ENCODE measurements at places on chromosomes 1 and 21.

DNA sequence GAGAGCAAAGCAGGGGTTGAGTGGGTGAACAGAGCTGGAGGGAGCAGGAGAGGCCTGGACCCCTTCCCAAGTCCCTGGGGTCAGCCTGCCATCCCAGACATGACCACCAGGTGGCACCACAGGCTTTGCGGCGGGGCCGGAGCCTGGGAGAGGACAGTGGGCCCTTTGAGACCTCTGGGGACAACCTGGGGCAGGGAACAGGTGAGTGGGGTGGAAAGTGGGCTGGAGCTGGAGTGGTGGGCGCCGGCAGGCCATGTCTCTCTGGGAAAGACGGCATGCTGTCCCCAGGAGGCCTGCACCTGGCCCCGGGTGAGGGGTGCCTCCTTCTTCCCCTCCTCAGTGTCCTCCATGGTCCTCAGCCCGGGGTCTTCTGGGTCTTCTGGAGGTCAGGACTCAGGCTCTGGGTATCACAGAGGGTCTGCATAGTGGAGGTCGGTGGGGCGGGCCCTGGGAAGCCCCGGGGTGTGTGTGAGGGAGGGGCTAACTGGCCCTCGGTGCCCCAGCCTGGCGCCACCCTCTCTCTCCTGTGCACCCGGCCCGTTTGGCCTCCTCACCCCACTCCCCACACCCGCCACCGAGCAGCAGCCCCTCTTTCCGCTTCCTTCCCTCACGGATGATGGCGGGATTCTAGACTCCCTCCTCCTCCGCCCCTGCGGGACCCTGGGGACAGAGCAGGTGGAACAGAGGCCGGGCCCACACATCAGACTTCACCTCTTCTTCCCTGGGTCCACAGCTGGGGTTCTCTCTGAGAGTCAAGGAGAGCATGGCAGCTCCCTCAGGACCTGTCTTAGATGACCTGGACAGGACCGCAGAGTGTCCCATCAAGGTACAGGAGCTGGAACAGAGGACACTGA is 28.5 kb upstream of the PKP1 start:
- DNase-seq, result peak; percentile 13

DNA sequence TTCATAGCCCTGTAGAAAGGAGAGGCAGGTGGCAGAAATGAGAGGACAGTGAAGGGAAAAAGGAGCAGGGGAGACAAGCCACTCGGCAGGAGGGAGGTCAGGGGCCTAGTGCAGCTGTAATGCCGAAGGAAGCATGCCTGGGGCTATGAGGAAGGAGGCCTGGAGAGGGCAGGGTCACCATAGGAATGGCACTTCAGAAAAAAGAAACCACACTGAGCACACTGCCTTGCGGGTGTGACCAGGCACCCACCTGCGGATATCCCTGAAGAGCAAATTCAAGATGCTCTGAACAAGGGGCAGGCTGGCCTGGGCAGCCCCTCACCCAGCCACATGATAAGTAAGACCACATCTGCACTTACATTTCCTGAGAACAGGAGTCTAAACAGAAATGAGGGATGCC is 104.7 kb downstream of the JAK1 start:
- DNase-seq, result no peak

DNA sequence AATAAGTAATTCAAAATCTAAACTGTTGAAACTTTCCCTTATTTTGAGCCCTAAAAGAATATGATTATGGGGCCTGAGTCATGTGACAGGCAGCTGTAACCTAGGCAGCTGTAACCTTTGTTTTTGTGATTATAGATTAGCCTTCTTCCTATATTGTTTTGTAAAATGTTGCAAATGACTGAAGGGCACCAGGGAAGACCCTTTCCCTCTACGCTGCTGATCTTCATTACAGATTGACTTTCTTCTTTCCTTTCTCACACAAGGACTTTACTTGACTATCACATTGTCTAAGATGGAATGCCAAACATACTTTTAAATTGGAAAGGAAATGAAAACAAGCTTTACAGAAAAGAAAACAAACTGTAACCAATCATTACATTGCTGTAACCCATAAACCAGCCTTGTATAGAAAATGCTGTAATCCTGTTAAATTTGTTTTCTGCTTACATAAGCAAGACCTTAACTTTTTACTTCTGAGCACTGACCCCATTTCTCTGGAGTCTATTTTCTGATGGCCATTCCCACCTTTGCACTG is 242.2 kb downstream of the RGS7 start:
- DNase-seq, result no peak

DNA sequence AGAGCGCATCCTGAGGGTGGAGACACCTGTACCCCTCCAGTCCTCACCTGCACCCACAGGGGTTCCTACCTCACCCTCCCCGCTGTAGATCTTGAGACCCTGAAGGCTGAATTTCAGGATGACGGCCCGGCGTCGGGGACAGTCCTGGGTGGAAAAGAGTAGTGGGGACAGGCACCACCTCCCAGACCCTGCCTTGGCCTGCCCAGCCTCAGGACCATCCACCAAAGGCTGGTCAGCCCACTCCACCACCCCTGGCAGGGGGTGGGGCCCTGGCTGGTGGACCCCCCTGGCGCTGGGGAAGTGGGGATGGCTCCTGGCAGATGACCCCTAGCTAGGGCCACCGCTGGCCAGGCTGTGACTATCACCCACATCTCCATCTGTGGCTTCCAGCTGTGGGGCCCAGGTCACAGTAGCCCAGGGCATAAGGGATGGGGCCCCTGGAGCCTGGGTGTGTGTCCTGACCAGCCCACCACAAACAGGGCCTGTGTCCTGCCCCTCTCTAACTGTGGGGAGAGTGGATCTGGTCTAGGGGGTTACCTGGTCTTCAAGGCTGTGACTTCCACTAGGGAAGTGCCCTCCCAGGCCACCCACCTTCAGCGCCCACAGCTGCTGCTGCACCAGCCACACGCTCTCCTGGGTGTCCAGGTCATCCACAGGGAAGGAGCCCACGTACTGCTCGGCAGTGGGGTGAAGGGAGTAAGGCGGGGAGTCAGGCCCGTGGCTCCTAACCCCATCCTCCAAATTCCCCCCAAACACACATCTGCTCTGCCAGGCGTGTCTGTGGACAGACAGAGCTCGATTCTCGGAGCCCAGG is 5.4 kb downstream of the SH2D5 start:
- DNase-seq, result no peak

DNA sequence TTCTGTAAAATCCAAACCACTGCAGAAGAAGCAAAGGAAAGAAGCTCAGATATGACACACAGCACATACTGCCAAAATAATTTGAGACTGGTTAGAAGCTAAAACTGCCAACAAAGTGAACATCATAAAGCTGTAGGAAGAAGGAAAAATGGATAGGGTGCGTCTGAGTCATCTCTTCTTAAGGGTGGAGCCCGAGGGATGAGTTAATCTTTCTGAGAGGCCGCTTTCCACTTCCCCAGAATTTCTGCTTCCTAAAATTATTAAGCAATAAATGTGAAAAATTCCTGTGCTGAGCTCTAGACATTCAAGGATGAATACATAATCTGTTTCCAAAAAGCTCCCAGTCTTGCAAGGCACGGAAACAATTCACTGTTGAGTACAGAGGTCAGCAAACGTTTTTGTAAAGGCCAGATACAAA is 20.1 kb downstream of the PPT1 start:
- no peak for DNase-seq

- DNase-seq, result no peak
Measured at GRCh38 chr1:209869291-209870149, 41.7 kb downstream of the UTP25 start.

- no peak for DNase-seq
Measured at GRCh38 chr1:90723590-90724108, 6.5 kb upstream of the BARHL2 start.

- no peak for DNase-seq
Measured at GRCh38 chr1:192489748-192490147, 85.8 kb upstream of the RGS1 start.

DNA sequence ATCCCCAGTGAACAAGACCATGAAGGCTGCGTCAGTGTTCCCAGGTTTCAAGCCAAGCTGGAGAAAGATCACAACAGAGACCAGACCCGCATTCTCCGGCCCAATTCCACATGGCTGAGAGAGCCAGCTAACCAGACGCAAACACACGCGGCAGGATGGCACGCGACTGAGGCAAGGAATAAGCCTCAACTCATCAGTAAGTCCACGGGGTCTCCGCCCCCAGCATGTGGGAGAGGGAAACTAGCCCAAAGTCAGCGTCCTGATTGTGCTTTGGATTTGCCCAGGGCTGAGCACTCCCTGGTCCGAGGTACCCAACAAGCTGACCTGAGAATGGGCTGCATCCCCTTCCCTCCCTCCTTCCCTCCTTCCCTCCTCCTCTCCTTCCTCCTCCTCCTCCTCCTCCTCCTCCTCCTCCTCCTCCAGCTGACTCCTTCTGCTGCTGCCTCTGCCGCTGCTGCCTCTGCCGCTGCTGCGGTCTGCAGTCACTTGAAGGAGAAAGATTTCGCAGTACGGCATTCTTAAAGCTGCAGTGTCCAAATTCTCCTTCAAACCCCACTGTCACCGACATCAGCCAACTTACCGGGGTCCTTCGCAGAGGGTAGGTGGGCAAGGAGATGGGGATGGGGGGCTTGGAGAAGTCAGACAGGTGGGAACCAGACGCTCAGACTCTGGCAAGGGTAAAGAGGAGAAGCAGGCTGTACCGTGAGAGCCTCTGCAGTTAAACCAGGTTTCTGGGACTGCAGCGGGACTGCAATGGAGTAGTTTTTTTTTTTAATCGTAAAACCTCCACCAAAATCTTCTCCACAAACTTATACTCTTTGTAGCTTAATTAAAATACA is 33.0 kb upstream of the H6PD start:
- DNase-seq, result no peak

- no peak for DNase-seq
Measured at GRCh38 chr1:13642306-13643004, 57.5 kb upstream of the PRDM2 start.

DNA sequence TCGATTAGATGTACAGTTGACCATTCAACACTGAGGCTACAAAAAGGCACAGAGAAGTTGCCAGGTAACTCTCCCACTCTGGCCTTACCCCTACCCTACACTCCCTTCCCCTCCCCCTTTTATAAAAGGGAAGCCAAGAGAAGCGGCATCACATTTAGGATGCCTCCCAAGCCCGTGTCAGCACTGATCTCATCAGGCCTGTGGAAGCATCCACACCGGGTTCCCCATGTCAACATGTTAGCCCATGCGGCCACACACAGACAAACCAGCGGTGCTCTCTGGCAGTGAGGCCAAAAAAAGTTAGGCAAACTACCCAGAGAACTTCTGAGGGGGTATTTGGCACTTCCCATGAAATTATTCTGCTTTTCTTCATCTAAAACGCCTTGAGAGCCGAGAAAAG is 29.9 kb downstream of the BCAR3 start:
- DNase-seq, result no peak

- no peak for DNase-seq
Measured at GRCh38 chr21:46128106-46128932, 27.1 kb downstream of the FTCD start.

Data from stimulated activated CD8-positive, alpha-beta memory T cell treated with anti-CD3 and anti-CD28 coated beads, Interleukin-7, amount 100 ng/mL, for 1 hour (primary cell).